ENCODE measurements at places on chromosomes 6 and 20.
A peak's percentile ranks its signal among the peaks of the same experiment; 100 is the strongest.

- no peak for DNase-seq
Observed at GRCh38 chr6:165580136-165580535, 82.9 kb downstream of the PDE10A start.

DNA sequence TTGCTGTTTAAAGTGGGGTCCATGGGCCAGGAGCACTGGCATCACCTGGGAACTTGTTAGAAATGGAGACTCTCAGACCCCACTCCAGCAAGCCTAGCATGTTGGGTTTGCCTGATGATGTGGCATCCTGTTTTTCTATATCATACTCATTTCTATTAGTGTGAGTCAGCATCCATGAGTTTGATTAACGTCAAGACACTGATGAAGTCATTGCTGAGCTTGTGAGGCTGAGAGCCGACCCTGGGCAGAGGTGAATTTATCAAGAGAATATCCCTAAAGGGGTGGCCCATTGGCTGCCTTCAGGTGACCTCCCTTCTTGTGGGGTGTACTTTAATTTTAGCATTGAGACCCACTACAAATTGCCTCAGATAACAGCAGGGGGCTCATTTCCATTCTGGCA lies 43.4 kb upstream of the RNF144B start:
- DNase-seq: no peak

GRCh38 chr20:42260184-42260583 lies 642.0 kb upstream of the CHD6 start:
- DNase-seq: no peak

GRCh38 chr6:1378065-1379016 lies 11.0 kb upstream of the FOXF2 start:
- DNase-seq: no peak

GRCh38 chr6:127538750-127539264 lies 19.7 kb upstream of the MTCL3 start:
- no peak for DNase-seq

GRCh38 chr20:17848249-17849048 lies 120.1 kb downstream of the SNX5 start:
- peak; percentile 96 for DNase-seq

DNA sequence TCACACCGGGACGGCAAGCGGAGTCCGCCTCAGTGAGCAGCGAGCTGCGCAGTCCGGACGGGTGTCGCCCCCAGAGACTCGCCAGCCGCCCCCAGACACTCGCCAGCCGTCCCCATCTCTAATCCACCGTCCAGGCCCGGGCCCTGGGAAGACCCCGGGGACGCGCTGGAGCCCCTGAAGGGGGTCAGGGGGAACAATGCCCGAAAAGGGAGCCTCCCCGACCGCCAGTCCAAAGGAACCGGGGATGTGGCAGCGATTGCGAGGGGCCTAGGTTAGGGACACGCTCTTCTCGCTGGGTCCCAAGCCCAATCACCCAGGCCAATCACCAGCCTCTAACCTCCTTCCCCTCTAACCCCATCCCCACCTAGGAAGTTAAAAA lies 33.1 kb downstream of the TFAP2A start:
- DNase-seq: no peak
